ENCODE measurements at places on chromosomes 5 and 9. TPM values are rescaled to one million over a fixed set of nuclear protein-coding genes. Genes with fewer than 3 reads are reported as not detected.

The EMB gene
- not detected for total RNA-seq

DNA sequence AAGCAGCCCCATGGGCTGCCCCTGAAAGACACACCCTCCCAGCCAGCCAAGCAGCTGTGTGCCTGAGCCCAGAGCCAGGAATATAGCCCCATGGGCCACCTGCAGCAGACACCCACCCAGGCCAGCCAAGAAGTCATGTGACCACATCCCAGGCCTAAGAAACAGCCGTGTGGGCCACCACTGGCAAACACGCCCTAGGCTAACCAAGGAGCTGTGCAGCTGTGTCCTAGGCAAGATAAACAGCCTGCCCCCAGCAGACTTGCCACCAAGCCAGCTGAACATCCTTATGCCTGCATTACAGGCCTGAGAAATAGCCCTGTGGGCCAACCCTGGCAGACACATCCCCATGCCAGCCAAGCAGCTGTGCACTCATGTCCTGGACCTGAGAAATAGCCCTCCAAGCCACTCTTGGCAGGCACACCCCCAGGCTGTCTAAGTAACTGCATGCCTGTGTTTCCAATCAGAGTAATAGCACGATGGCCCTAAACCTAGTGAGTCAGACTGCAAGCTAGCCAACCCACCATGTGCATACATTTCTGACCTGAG, 143.0 kb downstream of the ADAMTS6 start:
- DNase-seq = no peak

The PRDM9 gene
- not detected for total RNA-seq

GRCh38 chr9:11016081-11016480, 403.3 kb upstream of the PTPRD start:
- DNase-seq = no peak

DNA sequence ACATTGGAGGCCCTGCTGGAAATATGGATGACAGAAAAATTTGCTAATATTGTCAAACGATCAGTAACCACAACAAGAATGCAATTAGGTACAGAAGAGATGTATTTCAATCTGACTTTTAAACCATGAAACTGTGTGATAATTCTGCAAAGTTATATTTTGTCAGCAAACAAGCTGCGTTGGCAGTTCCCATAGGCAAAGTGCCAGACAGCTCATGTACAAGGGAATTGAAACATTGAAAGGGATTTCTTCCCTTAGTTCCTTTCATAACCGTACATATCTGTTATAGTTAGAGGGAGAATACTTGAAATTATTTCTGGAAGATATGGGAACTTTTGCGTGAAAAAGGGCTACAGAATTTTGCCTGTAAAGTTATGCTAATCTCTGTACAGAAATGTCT, 419.4 kb upstream of the PTGER4 start:
- no peak for DNase-seq

DNA sequence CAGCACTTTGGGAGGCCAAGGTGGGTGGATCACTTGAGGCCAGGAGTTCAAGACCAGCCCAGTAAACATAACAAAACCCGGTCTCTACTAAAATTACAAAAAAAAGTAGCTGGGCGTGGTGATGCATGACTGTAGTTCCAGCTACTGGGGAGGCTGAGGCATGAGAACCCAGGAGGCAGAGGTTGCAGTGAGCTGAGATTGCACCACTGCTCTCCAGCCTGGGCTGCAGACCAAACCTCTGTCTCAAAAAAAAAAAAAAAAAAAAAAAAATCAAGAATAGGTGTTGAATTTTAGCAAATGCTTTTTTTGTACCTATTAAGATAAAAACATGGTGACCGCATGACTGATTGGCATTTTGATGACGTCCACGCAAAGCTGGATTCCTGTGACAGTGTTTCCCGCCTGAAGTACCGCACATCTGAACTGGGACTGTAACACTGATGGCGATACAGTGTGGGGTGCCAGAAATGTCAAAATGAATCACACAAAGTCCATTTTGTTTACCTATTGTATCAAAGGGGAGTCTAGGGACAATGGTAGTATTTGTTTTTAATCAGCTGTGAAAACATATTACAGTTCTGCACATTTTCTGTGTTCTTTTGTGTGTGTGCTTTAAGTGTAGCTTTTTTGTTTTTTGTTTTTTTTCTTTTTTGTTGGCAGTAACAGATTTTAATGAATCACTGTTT, 23.2 kb upstream of the TBC1D9B start:
- DNase-seq = no peak

GRCh38 chr5:98941131-98941883, 12.5 kb upstream of the CHD1 start:
- no peak for DNase-seq

- DNase-seq = no peak
Measured at GRCh38 chr5:151038801-151039238, 18.4 kb downstream of the GPX3 start.

Measured in HFFc6 (cell line).